ENCODE measurements at places on chromosomes 13 and 19.
A peak's percentile ranks its signal among the peaks of the same experiment; 100 is the strongest.

DNA sequence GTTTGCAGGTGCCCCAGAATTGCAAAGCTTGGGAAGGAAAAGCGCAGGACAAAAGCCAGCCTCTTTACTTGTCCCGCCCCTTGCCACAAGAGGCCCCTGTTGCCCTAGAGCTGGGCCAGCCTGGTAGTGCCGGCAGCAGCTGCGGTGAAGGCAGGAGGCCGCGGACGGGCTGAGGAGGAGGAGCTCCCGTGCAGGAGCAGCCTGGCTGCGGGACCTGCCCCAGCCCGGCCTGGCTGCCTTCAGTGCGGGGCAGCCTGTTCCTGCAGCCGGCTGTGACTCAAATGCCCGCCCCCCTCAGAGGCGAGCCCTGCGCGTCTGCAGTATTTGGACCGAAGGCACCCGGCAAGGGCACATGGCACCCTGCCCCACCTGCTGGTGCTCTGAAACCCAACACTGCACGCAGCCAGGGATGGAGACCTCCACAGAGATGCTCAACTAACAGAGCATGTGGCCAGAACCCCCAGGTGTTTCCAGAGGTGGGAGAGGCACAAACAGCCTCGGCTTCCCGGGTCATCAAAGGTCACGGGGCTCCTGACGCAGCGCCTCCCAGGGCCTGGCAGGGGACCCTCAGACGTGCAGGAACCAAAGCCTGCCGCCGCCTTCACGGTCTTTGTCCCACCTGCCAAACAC, 29.7 kb downstream of the NAXD start:
- DNase-seq: peak; percentile 40

DNA sequence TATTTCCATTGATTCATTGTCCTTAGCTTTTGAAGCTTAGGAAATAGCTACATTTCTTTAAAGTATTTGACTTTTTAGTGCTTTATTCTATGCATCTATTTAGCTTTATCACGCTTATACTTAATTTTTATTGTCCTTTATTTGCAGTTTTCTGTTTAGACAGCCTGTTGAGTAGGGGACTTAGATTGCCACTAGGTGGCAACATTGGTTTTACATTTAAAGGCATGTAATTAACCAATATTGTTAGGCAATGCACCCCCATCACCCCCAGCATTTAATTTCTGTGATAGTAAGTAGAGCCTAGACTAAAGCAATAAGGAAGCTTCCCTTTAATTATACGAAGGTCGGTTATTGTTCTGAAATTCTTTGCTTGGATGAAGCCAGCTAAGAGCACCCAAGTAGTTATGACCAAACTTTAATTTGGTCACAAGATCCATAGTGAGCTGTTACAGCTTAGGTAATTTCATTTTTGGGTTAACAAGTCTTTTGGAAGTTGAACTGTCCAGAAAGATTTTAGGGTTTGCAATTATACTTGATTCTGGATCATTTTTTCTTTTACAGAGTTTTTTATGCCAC, 36.5 kb downstream of the B3GLCT start:
- DNase-seq: no peak

GRCh38 chr19:43519436-43520088, 7.4 kb downstream of the ETHE1 start:
- peak; percentile 78 for DNase-seq

DNA sequence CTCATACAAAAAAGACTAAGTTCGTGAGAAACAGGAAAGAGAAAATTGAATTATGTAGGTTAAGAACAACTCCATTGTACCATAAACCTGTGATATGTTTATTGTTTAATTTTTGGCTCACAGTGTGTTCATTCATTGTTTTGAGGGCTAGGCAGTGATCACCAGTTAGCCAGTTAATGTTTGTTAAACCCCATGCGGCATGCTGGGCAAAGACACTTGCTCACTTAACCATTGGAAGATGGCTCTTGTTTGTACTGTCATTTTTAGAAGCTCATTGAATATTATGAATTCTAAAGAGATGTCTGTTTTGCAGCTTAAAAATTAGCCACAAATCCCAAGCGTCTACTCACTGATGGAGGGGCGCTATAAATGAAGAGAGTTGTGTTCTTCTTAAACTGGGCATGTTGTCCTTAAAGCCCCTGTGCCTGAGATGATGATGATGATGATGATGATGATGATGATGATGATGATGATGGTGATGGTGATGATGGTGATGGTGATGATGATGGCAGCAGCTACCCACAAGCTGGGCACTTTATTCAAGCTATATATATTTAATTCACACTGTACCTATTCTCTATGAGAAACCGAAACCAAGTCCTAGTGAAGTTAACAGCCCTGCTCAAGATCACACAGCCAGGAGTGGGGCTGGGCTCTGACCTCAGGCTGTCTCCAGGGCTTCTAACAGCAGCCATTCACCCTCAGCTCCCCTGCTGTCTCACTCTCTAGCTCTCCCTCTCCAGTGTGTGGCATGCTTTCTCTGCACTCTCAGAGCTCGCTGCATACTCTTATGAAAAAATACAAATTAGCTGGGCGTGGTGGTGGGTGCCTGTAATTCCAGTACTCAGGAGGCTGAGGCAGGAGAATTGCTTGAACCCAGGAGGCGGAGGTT, 169.1 kb downstream of the SHISA2 start:
- DNase-seq: no peak

DNA sequence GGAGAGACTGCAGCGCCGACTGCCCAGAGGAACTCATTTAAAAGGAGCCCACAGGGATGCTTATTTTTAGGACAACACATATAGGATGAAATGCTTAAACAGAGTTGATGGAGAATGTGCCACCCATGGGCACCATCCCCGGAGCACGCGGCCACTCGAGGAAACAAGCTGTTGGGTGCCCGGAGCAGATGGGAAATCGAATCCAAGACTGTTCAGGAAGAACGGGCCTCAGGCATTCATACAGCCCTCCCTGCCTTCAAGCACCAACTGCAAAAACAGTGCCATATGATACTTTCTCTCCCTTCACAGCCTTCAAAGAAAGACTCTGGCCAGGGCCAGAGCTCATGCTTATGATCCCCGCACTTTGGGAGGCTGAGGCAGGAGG, 40.2 kb downstream of the RAB20 start:
- no peak for DNase-seq

- no peak for DNase-seq
These were observed 4.9 kb upstream of the HSPH1 start for GRCh38 chr13:31166591-31166990.

- DNase-seq: no peak
These were observed 12.2 kb downstream of the SERP2 start for GRCh38 chr13:44385847-44386246.

DNA sequence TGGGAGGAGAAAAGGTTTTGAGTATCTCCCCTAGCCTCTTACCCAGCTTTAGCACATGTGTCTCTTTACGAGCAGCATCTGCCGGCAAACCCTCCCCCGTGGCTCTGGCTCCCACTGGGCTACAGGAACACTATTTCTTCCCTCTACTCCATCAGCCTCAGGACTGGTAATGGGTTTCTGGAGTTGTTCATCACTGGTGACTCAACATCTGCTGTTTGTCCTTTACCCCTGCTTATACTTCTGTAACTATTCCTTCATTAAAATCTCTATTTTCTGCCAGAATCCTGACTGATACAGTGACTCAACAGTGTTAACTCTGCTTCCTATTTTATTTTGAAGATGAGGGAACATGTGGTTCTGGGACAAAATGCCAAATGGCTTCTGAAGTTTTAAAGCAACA, 437.3 kb upstream of the HTR2A start:
- DNase-seq: no peak

DNA sequence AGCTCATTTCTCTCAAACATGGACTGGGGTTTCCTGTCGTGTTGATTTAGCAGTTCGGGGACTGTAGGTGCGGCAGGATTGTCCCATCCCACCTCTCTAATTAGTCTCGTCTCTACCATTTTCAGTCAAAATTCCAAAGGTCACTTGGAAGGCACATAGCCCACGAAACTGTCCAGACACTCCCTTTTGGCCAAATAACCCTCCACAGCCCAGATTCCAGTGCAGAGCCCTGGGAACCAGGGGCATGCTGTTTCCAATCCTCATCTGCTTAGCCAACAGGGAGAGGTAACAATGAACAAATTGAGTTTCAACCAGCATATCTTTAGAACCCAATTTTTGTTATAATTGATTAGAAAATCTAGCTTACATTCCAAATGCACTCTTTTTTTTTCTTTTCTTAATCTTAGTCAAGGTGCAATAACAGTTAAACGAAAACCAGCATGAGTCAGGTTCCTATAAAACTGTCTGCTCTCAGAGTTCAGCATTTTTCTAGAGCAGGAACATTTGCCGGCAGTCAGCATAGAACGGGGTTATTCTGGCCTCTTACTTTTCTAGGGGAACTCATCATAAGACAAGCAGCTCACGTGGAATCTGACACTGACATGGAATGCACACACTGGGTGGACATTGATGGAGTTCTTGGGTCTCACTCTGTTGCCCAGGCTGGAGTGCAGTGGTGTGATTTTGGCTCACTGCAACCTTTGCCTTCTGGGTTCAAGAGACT, 14.4 kb upstream of the CEBPA start:
- DNase-seq: no peak
